ENCODE measurements at places on chromosomes 3 and 15.

GRCh38 chr3:162699291-162699690 is 1202.7 kb downstream of the OTOL1 start:
- no peak for DNase-seq

DNA sequence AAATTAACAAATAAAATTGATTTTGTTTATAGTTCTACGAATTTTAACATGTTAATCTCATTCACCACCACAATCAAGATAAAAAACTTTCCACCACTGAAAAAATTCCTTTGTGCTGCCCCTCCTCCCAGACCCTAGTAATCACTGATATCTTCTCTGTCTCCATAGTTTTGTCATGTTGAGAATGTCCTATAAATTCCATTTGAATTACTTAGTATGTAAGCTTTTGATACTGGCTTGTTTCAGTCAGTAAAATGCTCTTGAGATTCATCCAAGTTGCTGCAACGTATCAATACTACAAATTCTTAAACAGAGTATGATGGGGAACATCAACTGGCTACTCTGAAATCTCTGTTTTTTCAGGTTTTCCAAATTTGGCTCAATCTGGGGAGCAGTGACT is 129.6 kb downstream of the CTNNB1 start:
- DNase-seq, result no peak

GRCh38 chr3:193086681-193087080 is 154.3 kb upstream of the PLAAT1 start:
- DNase-seq, result no peak

DNA sequence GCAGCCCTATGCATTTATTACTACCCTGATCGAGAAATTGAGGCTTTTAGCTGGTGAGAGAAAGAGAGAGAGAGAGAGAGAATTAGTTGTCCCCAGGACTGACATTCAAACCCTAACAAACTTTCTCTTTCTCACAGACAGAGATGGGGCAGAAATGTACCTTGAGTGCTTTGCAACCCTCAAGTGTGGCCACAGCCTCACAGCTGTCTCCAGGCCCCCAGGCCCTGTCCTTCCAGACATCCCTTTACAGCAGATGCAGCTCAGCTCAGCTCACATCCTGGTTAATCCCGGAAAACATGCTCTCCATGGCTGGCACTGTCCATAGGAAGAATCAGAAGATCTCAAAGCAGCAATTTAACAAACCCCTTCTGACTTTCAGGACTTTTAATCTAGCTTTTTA is 67.6 kb downstream of the DCLK3 start:
- DNase-seq, result no peak

GRCh38 chr3:111861391-111861790 is 2.3 kb downstream of the PHLDB2 start:
- DNase-seq, result no peak

- DNase-seq, result no peak
These were observed 40.2 kb downstream of the GPR156 start for GRCh38 chr3:120244834-120245225.

GRCh38 chr3:59880717-59881116 is 830.9 kb upstream of the CFAP20DC start:
- no peak for DNase-seq

- DNase-seq, result no peak
These were observed 264.7 kb upstream of the ROPN1 start for GRCh38 chr3:124256599-124256998.

GRCh38 chr15:93362821-93363220 is 273.8 kb upstream of the RGMA start:
- DNase-seq, result no peak

- DNase-seq, result peak; percentile 44
These were observed 519.7 kb downstream of the FOXP1 start for GRCh38 chr3:71063773-71064290.

DNA sequence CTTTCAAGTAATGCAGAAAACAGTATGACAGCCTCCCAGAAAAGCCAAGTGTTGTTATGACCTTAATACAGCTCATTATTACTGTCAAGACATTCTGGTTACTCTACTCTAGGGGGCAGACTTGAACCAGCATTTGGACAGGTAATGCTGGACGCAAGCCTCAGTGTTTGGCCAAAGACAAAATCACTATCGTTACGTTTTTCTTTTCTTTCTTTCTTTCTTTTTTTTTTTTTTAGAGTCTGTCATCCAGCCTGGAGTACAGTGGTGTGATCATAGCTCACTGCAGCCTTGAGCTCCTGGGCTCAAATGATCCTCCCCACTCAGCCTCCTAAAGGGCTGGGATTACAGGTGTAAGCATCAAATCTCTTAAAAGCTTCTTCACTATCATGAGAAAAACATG is 29.4 kb upstream of the TMEM45A start:
- no peak for DNase-seq

GRCh38 chr3:61701011-61701410 is 139.6 kb downstream of the PTPRG start:
- DNase-seq, result no peak

GRCh38 chr3:30162579-30162978 is 443.8 kb upstream of the TGFBR2 start:
- DNase-seq, result no peak

GRCh38 chr3:126926684-126927400 is 56.1 kb upstream of the PLXNA1 start:
- DNase-seq, result no peak

GRCh38 chr15:87954793-87955192 is 301.7 kb downstream of the NTRK3 start:
- no peak for DNase-seq

DNA sequence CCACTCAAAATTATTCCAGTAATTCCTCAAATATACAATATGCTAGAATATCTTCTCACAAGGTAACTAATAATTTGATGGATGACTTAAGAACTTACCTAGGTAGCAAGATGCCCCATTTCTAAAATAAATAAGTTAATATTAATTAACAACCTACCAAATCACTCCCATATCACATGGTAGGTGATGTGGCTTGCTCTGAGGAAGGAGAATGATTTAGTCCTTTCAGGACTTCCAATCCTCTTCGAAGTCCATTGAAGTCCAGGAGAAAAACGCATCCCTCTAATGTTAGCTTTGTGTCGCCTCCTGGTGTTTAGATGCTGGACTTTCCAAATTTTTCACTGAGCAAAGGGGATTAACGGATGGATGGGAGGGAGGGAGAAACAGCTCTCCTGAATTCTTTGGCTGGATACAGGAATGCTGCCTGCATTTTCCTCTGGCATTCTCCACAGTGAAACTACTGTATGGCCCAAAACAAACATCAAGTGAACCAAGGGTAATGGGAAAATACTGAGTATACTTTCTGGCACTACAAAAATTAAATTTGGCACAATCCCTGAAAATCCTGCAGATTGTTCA is 58.6 kb downstream of the PRICKLE2 start:
- no peak for DNase-seq

- DNase-seq, result no peak
These were observed 60.0 kb upstream of the NMNAT3 start for GRCh38 chr3:139737682-139738361.

DNA sequence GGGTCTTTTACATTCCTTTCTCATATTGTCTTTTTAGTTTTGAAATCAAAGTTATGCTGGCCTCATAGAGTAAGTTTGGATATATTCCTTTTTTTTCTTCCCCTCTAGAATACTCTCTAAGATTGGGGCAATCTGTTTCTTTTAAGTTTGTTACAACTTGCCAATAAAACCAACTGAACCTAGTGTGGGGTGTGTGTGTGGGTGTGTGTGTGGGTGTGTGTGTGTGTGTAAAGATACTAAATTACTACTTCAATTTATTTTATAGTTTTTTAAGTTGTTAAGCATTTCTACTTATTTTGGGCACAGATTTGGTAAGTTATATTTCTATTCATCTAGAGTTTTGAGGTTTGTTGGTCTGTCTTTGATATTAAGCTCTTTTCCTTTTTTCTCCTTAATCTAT is 198.2 kb upstream of the TMC3 start:
- no peak for DNase-seq

- no peak for DNase-seq
These were observed 74.7 kb downstream of the BTD start for GRCh38 chr3:15676259-15676658.

- no peak for DNase-seq
These were observed 279.8 kb upstream of the SEMA6D start for GRCh38 chr15:47437491-47437890.

DNA sequence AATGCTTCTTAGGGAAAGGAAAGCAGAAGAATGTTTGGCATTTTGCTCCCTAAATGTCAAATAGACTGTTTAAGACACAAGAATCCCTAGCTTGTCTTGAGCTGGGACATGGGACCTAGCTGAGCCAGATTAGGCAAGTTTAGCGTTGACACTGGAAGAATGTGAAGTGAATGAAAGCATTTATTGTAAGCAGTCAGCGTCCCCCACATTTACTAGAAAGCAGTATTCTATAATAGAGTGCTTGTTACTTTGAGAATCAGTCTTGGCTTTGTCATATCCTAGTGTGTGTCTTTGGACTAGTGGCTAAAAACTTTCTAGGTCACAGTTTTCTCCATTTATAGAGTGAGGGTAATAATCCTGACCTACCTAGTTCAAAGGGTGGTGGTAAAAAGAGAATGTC is 161.6 kb downstream of the ADAMTSL3 start:
- DNase-seq, result no peak

- no peak for DNase-seq
These were observed 16.6 kb downstream of the CHCHD6 start for GRCh38 chr3:126720596-126720995.

DNA sequence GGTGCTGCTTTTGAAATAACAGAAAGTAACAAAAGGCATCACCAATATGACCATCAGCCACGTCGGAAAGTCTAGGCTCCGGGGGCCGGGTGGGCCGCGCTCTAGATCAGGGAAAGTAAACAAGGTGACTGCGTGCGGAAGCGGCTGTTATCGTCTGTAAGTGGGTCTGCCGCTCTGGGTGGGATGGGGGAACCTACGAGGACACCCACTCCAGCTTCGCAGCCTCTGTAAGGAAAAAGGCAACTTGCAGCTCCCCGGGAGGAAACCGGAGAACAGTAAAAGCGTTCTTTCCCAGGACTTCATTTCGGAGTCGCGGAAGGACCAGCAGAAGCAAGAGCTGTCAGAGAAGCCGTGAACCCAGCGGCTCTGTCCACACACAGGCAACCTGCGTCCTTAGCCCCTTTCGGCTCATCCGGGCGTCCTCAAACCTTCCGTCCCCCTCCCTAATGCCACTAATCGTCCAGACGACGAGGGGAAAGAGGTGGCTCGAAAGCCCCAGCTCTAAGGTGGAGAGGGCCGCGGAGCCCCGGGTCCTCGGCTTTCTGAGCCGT is 461 bp downstream of the XRN1 start:
- peak; percentile 14 for DNase-seq

GRCh38 chr3:177883957-177884356 is 652.3 kb upstream of the KCNMB2 start:
- DNase-seq, result no peak

Data from activated CD4-positive, alpha-beta T cell treated with anti-CD3 and anti-CD28 coated beads, Interleukin-2, amount 50 U/mL, for 24 hours (primary cell).